ENCODE measurements at places on chromosomes 1 and 21.

DNA sequence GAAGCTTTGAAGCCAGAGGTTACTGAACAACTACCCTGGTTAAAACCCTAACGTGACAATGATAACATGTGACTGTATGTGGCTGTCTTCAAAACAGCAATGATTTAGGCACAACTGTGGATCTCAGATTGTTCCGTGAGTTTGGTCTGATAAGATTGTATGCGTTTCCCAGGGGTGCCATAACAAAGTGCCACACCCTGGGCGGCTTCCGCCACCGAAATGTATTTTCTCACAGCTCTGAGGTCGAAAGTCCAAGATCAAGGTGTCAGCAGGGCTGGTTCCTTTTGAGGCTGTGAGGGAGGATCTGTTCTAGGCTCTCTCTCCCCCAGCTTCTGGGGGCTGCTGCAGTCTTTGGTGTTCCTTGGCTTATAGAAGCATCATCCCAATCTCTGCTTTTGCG lies 29.5 kb upstream of the ERG start:
- DNase-seq: no peak

- peak; percentile 68 for DNase-seq
Observed at GRCh38 chr1:19877821-19878636, 4.2 kb upstream of the OTUD3 start.

DNA sequence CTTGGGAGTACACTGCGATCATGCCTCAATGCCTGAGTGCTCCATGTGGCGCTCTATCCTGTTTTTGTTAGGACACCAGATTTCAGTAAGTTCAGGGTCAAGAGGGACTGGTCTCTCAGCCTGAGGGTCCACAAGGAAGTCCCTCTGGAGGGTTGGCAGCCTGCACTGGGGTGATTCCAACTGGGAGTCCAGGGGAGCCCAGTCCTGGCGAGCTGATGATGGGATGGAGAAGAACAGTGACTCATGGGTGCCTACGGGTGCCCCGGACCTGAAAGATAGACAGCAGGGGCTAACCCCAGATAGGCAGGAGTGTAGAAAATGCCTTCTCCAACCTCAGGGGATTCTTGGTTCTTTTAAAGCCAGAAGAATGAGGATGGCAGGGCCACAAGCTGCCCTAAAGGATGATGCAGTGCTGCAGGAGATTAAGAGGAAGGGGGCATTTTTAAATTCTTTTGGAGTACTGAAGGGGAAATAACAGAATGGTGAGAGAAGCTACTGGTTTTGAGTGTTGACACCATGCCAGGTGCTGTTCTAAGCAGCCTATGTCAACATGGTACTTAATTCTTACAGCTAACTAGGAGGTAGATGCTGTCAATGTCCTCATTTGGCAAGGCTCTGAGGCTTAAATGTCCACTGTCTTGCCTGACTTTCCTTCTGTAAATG lies 68.4 kb upstream of the TLR5 start:
- no peak for DNase-seq

DNA sequence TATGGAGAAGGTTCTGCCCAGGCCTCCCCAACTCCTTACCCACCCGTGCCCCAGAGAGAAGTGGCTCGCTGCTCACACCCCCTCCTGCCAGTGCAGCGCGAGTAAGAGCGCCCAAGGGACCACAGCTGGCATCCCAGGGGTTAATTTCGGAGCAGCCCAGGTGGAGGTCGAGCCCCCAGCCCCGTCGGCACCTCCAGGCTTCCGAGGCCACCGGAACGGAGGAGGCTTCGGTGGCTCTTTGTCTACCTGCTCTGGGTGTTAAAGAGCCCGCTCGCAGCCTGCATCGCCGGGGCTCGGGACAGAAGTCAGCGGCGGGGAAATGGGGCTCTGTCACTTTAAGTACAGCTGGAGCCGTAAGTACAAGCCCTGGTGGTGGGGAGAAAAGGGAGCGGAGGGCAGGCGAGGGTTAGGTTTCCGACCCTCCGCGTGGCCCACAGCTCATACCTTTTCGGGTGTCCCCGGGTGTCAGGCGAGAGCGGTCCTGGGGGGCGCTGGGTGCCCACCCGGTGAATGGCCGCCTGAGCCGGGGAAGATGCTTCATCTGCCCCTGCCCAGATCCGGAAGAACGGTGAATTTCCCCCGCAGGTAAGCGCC lies 89.4 kb upstream of the IPO9 start:
- peak; percentile 68 for DNase-seq

DNA sequence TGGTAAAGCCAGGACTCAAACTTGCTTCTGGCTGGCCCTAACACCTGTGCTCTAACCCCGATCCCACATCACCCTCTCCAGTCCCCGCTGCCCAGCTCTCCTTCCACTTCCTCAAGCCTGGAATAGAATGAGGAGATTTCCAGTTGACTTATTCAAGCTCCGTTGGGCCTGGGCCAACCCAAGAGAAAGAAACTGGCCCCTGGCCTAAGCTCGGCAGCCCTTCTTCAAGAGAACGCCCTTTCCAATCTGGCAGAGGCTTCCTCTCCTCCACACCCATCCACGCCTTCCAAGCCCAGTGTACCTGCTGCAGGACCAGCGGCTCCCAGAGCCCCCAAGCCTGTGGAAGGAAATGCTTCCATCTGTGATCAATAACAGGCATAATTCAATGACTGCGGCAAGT lies 51.9 kb downstream of the LRRN2 start:
- DNase-seq: no peak

GRCh38 chr1:203518541-203518940 lies 24.6 kb downstream of the OPTC start:
- DNase-seq: no peak

- DNase-seq: no peak
Observed at GRCh38 chr1:50491142-50491541, 67.9 kb upstream of the DMRTA2 start.

- DNase-seq: peak; percentile 98
Observed at GRCh38 chr1:227793948-227794816, 21.3 kb upstream of the PRSS38 start.

- DNase-seq: peak; percentile 77
Observed at GRCh38 chr1:26408604-26409003, 2.0 kb upstream of the LIN28A start.

GRCh38 chr1:211831558-211832323 lies 1.2 kb upstream of the LPGAT1 start:
- no peak for DNase-seq

GRCh38 chr21:46038871-46039397 lies 57.4 kb downstream of the COL6A1 start:
- DNase-seq: peak; percentile 85

GRCh38 chr21:35179990-35180540 lies 131.0 kb upstream of the RUNX1 start:
- DNase-seq: peak; percentile 81

DNA sequence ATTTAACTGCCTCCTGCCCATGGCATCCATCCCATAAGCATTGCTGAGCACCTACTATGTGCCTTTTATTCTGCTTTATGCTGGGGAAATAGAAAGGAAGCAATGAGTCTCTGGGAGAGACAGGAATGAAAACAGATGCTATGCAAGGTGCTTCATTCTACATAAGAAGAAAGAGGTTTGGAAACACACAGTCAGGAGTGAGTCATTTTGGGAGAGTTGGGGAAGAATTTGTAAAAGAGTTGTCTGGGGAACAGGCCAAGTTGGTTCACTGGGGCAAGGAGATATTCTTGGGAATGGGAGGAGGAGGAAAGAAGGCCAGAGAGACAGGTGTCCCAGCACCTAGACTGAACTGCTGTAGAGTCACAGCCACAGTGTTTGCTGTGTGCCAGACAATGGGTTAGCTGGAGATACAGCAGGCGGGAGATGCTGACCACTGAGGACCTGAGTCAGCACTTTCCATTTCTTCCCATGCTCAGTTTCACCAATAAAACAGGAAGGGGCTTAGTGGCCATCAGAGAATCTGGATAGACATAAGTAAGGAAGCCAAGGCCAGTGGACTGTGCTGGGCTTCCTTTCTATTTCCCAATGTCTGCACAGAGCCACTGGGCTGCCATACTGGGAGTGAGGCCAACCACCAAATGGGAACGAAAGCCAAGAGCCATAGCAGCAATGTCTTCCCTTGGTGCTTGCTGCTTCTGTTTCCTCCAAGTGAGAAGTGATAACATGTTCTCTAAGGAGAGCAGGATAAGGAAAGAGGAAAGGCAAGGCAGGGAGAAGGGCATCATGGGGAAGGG lies 187.7 kb upstream of the USP24 start:
- DNase-seq: peak; percentile 63

- no peak for DNase-seq
Observed at GRCh38 chr1:200036619-200037270, 9.2 kb downstream of the NR5A2 start.

- DNase-seq: peak; percentile 59
Observed at GRCh38 chr1:52159033-52159789, 17.3 kb downstream of the ZFYVE9 start.

DNA sequence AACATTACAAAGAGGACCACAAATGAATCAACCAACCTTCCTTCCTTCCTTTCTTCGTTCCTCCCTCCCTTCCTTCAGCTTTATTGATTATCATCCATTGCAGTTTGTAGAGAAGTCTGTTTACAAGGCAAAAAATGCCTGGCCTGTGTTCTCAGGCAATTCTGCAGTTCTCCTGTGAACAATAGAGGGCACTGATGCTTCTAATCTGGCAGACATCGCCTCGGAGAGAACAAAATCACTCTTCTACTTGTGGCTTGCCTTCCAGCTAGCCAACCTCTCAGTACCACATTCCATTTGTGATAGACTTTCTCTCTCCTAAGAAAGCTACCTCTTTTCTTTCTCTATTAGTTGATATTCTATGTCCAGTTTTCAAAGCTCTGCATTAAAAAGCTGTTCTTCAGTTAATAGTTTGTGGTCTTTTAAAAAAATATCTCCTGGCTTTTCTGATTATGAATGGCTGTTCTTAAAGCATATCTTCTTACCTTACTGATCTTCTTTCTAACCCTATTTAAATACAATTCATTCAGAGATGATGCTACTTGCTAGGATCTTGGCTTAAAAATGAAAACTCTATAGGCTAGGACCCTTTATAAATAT lies 26.9 kb upstream of the ESRRG start:
- peak; percentile 55 for DNase-seq

- DNase-seq: no peak
Observed at GRCh38 chr1:151581451-151581850, 30.4 kb upstream of the SNX27 start.

GRCh38 chr1:18351735-18352134 lies 129.0 kb upstream of the KLHDC7A start:
- DNase-seq: no peak

DNA sequence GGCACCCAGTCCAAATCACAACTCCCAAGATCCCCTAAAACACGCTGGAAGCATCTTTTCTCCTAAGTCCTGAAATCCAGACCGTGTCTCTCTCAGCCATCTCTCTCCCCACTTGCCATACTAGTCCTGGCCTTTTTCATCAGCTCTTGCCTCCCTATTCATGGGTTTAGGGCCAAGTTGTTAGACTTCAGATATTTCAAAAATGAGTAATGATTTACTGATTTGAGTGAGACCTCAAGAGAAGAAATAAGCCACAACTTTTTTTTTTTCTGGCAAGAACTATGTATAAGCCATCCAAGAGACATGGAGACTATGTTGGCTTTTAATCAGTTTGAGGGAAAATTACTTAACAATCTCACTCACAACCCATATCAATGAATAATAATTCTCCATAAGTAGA lies 62.5 kb downstream of the TBX15 start:
- DNase-seq: no peak

DNA sequence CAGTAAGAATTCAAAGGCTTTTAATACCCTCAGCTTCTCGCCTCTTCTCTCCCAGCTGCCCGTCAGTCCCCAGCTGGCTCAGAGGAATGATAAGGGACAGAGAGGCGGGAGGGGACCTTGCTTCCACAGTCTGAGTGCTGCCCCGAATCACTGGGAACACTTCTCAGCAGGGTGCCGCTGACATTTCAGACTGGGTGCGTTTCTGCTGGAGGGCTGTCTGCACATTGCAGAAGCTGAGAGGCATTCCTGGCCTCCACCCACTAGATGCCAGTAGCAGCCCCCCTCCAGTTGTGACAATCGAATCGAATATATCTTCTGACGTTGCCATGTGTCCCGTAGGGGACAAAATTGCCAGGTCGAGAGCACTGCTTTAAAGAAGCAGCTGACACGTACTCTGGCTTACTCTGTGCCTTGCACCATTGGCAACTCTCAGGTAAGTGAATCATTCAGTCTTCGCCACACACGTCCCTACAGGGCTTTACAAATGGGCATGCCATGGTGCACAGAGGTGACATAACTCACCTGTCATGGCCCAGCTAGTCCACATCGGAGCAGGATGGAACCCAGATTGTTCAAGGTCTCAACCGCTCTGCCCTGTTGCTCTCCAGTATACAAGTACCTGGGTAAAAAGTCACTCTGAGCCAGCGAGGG lies 23.9 kb downstream of the CTNNBIP1 start:
- no peak for DNase-seq

DNA sequence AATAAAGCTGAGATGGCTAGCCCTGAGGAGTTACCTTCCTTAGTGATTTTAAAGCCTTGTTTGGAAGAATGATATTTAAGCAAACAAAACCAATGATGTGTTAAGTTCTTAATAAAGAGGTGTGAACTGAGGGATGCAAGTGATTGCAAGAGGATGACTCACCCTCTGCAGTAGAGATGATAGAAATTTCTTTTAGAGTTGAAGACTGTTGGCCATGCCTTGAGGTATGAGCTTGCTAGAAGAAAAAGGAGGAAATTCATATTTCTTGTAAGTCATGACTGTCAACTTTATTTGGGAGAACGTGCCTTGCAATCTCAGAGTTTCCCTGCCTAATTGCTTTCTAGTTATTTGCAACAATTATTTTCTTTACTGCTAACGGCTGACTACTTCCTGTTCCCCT lies 94.7 kb downstream of the PLA2G4A start:
- no peak for DNase-seq

DNA sequence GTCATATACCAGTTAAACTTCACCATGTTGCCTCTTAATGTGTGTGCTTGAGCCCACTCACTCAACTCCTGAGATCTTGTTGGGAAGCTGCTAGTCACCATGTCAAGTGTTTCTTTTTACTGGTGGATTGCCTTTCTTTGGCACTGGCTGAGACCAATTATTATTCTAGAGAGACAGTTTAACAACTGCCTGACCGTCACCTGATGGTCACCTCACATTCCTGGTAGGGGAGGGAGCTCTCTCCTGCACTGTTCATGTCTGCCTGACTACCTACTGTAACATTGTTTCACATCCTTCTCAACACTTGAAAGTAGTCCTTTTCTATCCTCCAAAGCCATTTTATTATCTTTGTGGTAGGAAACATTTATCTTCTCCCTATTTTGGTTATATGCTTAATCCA lies 172.3 kb downstream of the RWDD3 start:
- DNase-seq: no peak

GRCh38 chr1:103958699-103959098 lies 209.0 kb downstream of the AMY1C start:
- DNase-seq: no peak

DNA sequence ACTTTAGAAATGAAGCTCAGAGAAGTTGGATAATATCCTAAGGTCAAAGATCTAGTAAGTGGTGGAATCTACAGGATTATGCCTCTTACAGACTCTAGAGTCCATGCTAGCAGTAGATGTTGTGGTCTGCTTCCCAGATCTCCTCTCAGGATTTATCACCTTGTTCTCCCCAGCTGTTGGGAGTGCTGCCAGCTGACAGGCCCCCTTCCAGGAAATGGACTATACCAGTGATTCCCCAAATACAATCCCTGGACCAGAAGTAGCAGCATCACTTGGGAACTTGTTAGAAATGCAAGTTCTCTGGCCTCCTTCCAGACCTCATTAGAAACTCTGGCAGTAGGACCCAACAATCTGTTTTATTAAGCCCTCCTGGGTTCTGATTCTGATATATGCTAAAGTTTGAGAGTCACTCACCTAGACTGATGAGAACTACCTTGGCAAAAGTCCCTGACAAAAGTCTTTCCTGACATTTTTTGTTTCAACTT lies 24.5 kb upstream of the NTNG1 start:
- no peak for DNase-seq

Measured in EH (cell line).